ENCODE measurements at places on chromosomes 5 and 9. TPM values are rescaled to one million over a fixed set of nuclear protein-coding genes. Genes with fewer than 3 reads are reported as not detected.

- no peak for DNase-seq
Measured at GRCh38 chr5:111626473-111627148, 114.3 kb upstream of the STARD4 start.

- no peak for DNase-seq
Measured at GRCh38 chr9:134314950-134315715, 11.1 kb upstream of the RXRA start.

DNA sequence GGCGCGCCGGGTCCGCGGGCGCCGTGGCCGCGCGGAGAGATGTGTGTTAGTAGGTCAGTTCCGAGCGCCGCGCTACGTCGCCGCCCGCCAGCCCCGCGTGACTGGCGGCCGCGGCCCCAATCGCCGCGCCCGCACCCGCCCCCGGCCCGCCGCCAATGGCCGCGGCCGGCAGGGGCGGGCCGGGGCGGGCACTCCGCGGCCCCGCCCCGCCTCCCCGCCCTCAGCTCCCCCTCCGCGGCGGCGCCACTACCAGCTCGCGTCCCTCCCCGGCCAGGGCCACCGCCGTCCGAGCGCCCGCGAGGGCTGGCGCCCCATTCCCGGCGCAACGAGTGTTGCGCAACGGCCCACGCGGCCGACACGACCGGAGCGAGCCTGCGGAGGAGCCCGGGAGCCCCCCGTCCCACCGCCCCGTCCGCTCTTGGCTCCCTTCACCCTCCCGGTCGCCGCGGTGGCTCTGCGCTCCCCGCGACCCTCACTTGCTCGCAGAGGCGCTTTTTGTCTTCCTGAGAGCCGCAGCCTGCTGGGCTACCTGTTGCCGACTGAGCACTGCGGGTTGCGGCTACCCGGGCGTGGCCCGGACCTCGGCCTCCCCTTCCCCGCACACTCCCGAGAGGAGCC is at the start of gene NFIL3:
Gene NFIL3 (minus strand): TSS at position 48 of the 618 bp plus-strand sequence. CDS start 13,098 bp downstream, outside the sequence.
- DNase-seq, result no peak

DNA sequence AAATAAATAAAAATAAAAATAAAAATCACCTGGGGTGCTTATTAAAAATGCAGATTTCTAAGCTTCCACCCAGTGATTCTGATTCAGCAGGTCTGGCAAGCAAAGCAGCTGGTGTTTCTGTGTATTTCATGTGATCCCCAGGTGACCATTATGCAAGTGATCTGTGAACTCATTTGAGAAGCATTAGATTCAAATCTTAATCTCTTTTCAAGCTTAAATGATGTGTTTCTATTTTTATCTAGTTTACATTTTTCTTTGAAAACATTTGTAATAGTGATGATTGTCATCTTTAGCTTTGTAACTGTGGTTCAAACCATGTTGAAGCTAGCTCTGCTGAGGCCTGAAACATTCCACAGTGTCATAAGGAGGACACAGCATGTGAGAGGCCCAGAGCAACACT is 804.8 kb upstream of the ZNF608 start:
- DNase-seq, result no peak

DNA sequence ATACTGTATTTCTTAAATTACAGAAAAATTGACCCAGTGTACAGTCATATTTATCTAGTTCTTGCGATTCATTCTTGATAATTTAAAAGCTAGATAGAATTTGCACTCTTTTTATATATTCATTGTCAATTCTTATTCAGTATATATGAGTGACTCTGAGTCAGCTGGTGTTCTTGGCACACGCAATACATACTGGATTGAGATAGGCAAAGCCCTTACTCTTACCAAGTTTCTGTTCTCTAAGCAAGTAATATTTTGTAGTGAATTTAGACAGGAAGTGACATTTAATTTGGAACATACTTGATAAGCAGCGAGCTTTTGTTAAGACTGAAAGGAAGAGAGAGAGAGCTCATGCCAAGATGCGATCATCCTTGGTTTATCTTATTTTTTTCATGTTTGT is 57.7 kb downstream of the GPBP1 start:
- DNase-seq, result no peak

GRCh38 chr5:142853682-142854081 is 83.5 kb downstream of the ARHGAP26 start:
- no peak for DNase-seq

DNA sequence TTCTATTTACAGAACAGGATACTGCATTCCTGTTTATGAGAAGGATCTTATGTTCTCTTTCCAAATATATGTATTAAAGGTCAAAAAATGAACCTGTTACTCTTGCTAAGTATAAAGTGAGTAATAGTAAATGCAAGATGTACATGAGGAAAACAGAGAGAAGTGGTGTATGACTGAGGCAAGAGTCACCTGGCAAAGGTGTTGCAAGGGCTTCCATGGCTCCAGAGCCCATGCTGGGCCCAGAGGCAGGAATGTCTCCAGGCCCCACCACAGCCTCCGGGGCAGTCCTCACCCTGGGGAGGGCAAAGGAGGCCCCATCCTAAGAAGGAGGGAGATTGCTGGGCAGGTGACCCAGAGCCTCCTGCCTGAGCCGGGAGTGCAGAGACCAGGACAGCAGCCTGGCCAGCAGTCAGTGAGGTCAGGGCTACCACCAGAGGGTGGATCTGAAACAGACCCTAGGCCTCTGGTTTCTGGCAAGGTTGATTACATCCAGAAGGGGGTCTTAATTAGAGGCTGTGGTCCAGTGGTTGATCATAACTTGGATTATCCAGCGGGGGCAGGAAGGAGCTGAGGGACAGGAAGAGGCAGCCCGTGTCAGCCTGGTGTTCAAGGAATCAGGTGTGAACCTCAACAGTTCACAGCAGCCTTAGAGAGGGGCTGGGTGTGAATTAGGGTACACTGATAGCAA is 57.3 kb upstream of the CPLX2 start:
- no peak for DNase-seq

GRCh38 chr5:94562327-94562971 is 56.0 kb downstream of the KIAA0825 start:
- DNase-seq, result no peak

DNA sequence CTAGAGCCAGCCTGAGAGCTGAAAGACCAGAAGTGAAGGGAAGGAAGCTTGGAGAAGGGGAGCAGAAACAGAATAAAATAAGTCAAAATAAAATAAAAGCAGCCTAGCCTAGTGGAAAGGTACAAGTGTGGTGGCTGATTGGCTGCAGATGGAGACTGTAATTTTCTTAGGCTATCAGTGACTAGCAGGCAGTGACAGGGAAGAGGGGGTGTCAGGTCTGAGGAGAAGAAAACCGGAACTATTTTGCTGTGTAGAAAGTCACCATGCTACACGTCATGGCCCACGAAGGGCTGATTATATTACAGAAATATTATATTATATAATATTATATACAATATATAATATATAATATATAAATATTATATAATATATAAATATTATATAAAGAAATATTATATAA is 98.1 kb upstream of the TAF11L2 start:
- DNase-seq, result no peak

DNA sequence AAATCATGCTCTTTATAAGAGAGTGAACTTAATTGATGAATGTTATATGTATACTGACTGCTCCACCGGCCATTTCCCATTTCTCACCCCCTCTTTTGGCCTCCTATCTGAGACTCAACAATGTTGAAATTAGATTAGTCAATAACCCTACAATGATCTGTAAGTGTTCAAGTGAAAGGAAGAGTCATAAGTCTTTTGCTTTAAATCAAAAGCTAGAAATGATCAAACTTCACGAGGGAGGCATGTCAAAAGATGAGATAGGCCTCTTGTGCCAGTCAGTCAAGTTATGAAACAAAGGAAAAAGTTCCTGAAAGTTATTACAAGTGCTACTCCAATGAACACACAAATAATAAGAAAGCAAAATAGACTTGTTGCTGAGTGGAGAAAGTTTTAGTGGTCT is 83.1 kb downstream of the NLN start:
- no peak for DNase-seq

DNA sequence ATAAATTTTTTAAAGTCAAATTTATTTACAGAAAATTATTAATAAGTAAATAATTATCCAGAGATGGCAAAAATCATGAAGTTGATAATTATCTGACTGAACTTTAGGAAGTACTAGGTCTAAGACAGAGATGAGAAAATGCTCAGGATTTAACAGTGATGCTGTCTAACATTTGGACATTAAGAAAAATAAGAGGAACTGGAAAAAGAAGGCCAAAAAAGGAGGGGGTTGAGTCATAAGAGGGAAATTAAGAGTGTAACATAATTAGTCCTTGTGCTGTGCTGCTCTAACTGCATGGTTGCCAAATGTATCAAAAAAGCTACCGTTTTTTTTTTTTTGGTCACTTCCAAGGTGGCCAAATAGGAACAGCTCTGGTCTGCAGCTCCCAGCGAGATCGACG is 35.4 kb upstream of the TUT7 start:
- no peak for DNase-seq

GRCh38 chr9:17928768-17929167 is 349.9 kb downstream of the SH3GL2 start:
- no peak for DNase-seq

- DNase-seq, result no peak
Measured at GRCh38 chr5:14457476-14457875, 124.1 kb upstream of the OTULINL start.

GRCh38 chr5:42628821-42629220 is 127.8 kb upstream of the CCDC152 start:
- DNase-seq, result no peak

GRCh38 chr9:32906213-32906612 is 95.2 kb downstream of the APTX start:
- DNase-seq, result no peak

DNA sequence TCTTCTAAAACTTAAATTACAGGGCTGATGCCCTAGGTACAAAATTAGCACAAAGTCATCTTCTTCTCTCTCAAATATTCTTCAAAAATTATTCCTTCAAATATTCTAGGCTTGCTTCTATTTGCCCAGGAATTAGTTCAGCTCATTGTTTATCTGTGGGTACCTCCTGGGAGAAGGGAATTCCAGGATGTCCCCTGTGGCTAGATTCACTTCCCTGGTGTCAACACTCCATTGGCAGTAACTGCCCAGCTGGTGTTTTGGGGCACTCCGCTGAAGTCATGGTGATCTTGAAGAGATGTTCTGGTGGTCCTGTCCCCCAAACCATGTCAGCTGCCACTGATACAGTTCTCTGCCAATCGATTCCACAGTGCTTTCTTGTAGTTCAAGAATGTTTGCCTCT is 26.2 kb upstream of the TGFBR1 start:
- DNase-seq, result no peak

GRCh38 chr9:93475856-93476255 is 22.5 kb upstream of the FAM120AOS start:
- DNase-seq, result no peak

DNA sequence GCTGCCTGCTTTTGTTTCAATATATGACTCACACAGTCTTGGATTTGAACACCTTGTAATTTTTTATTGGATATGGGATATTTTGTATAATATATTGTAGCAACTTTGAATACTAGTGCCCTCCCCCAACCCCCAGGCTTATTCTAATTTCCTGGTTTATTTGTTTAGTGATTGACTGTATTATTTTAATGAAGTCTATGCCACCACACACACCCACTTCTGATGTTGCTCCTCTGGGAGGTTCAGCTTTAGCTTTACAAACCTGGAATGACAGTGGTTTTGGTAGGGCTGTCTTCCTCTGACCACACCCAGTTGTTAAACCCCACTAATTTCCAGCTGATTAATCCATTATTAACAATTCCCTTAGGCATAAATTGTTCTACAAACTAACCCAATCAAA is 206.1 kb upstream of the NFIL3 start:
- no peak for DNase-seq

GRCh38 chr9:122368642-122369041 is 2.2 kb upstream of the PTGS1 start:
- no peak for DNase-seq

DNA sequence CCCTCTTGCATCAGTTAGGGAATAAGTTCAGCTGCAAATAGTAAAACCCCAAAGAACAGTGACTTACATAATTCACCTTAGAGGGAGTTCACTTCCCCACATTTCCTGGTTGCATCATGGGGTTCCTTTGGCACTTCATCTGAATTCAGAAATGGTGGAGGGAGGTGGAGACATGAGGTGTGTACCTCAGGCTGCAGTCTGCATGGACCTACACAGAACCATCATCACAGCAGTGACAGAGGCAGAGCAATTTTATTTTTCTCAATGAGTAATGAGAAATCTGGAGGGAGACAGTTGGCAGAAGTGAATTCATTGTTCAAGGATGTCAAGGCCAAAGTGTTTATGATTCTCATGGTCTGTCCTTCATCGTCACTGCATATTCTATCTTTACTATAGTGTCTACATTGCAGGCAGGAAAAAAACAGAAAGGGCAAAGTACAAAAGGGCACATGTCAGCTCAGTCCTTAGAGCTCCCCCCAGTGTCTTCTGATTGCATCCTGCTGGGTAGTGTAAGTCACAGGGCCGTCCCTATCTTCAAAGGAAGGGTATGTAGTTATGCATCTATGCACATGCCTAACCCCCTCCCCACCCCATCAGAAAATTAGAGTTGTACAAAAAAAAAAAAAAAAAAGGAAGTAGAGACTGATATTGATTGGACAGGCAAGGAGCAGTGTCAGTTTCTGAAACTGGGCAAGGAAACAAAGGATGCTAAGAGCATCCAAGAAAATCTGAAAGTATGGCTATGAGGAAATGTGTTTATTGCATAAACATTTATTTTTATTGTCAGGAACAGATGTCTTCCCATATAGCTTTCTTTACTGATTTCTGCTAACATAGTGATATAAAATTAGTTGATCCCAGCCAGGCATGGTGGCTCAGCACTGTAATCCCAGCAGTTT is 132.7 kb upstream of the APC start:
- DNase-seq, result no peak

- no peak for DNase-seq
Measured at GRCh38 chr5:176700239-176700847, 53.1 kb downstream of the TSPAN17 start.

GRCh38 chr5:160800375-160801275 is 51.4 kb downstream of the ATP10B start:
- DNase-seq, result no peak

DNA sequence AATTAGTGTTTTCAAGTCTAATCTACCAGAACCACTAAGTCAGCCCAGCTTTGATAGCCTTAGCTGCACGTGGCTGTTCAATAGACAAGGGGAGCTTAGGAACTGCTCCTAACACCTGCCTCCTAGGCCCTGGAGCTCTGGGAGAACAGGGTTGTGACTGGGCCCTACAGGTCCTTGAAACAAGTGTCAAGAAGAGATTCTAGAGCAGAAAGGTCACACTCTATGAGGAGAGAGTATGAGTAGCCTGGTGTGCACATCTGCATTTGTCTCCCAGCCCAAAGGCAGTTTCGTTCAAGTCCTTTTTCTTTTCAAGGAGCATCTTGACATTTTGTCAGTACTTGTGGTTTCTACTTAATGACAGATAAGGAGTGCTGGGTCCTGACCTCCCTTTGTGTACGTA is 206.1 kb downstream of the PRELID2 start:
- no peak for DNase-seq

The SSBP2 gene
- 74.3 TPM for polyA plus RNA-seq

The CMYA5 gene
- polyA plus RNA-seq, result 0.89 TPM

The MCTP1 gene
- polyA plus RNA-seq, result 0.66 TPM

The IFNA8 gene
- not detected for polyA plus RNA-seq

The CRB2 gene
- not detected for polyA plus RNA-seq

The EPB41L4A gene
- polyA plus RNA-seq, result not detected

The C9orf43 gene
- polyA plus RNA-seq, result 0.56 TPM

The IL3 gene
- polyA plus RNA-seq, result not detected

The DMGDH gene
- 1.7 TPM for polyA plus RNA-seq

The SPATA9 gene
- 2.4 TPM for polyA plus RNA-seq

The AJM1 gene
- 0.26 TPM for polyA plus RNA-seq

The GABBR2 gene
- polyA plus RNA-seq, result 3.2 TPM

The GRXCR2 gene
- not detected for polyA plus RNA-seq

The PCDHB15 gene
- polyA plus RNA-seq, result 0.93 TPM

The FOXD4L5 gene
- not detected for polyA plus RNA-seq

The DBH gene
- not detected for polyA plus RNA-seq

The ANKRD34B gene
- polyA plus RNA-seq, result not detected
